ENCODE measurements at places on chromosomes 4 and X. TPM values are rescaled to one million over a fixed set of nuclear protein-coding genes. Genes with fewer than 3 reads are reported as not detected.

DNA sequence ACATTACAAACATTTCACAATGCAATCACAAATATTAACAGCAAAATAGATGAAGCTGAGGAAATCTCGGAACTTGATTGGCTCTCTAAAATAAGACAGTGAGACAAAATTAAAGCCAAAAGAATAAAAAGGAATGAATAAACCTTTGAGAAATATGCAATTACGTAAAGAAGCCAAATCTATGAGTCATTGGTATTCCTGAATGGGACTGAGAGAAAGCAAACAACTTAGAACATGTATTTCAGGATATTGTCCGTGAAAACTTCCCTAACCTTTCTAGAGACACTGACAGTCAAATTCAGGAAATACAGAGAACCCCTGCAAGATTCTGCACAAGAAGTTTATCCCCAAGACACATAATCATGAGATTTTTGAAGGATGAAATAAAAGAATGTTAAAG is 48.4 kb upstream of the SPANXN2 start:
- DNase-seq, result no peak

DNA sequence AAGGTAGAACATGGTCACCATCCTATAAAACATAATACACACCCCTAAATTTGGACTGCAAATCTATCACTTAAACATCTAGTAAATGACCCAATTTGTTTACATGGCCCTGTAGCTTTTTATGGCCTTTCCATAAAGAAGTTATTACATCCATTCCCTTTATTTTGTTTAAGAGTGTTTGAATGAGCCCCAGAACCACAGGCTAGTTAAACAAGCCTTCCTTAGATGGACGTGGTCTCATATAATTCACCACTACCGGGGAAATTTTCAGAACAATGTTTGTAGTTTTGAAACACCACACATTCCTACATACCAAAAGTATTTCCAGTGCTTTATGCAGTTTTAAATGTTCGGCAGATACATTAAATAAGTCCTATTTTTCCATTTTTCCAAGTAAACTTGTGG is 12.3 kb downstream of the PDGFC start:
- DNase-seq, result no peak

DNA sequence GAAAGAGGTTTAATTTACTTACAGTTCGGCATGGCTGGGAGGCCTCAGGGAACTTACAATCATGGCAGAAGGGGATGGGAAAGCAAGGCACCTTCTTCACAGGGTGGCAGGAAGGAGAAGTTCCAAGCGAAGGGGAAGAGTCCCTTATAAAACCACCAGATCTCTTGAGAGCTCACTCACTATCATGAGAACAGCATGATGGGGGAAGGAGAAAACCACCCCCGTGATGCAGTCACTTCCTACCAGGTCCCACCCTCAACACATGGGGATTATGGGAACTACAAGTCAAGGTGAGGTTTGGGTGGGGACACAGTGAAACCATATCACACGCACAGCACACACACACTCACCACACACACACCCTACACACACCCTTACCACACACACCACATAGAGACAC is 104.3 kb downstream of the DCTD start:
- no peak for DNase-seq

Gene SOWAHD
- total RNA-seq, result not detected

DNA sequence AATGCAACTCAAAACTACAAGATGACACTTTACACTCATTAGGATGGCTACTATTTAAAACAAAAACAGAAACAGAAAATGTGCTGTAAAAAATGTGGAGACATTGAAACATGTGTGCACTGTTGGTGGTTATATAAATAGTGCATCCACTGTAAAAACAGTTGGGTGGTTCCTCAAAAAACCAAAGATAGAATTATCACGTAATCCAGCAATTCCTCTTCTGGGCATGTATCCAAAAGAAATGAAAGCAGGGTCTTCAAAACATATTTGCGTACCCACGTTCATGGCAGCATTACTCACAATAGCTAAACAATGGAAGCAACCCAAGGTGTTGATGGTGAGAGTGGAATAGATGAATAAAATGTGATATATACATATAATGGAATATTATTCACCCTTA is 967.2 kb downstream of the TRAM1L1 start:
- no peak for DNase-seq

DNA sequence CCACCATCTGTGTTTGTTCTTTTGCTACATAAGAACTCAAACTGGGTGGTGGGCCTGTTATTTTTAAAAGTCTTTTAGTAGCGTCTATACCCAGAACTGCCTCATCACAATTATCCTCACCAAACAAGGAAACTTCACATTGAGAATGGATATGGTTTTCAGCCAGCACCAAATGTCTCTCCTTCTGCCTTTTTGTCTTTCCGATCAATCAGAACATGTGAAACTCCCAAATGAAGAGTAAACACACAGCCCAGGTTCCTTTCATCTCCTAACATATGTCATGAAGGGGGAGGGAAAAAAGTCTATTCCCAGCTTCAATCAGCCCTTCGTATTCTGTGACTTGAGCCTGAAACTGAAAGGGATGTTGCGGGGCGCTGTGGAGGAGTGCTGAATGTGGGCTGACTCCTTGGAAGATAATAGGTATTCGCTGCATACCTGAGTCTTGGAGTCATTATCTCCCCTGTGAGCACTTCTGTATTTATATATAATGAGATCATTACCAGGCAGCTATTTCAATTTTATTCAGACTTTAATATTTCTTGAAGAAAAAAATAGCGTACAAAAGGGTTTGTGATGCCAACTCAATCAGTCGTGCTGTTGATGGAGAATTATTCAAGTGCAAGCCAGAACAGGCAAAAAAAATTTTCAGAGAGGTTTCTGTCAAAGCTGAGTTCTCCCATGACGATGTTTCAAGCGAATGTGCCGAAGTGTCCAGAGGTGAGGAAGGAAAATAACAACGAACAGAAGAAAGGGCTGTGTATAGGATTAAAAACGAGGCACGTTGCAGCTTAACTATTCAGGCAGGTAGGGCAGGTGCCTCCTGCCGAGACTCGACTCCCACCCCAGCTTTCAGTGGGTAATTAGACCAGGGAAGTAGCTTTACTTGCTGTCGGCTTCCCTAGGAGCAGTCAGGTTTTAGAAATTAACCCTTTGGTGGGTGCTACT is 163.9 kb upstream of the NOCT start:
- peak; percentile 37 for DNase-seq

Gene CAPN6
- 2.3 TPM for total RNA-seq

Gene FRYL
- total RNA-seq, result 697 TPM

- no peak for DNase-seq
Observed at GRCh38 chrX:24226176-24226575, 76.6 kb downstream of the ZFX start.

Gene EXOC1L
- total RNA-seq, result not detected

DNA sequence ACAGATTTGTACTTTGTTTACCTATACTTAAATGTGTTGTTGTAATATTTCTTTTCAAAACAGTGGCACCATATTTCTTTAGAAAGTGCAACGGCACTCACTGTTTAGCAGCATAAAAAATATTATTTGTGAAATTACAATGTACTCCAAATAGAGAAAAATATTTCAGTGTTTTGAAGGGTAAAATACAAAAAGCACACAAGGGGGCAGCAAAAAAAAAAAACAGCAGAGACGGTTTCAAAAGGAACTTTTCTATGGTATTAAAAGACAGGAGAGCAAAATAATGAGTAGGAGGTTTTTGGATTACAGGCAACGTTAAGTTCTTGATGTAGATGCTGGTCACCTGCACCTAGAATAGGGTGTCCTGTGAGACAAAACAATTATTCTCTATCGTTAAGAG is 2.0 kb downstream of the NUDT11 start:
- peak; percentile 2 for DNase-seq

GRCh38 chr4:9963328-9963727 is 58.0 kb downstream of the SLC2A9 start:
- DNase-seq, result no peak

- no peak for DNase-seq
Observed at GRCh38 chrX:76159453-76159852, 13.4 kb upstream of the PBDC1 start.

DNA sequence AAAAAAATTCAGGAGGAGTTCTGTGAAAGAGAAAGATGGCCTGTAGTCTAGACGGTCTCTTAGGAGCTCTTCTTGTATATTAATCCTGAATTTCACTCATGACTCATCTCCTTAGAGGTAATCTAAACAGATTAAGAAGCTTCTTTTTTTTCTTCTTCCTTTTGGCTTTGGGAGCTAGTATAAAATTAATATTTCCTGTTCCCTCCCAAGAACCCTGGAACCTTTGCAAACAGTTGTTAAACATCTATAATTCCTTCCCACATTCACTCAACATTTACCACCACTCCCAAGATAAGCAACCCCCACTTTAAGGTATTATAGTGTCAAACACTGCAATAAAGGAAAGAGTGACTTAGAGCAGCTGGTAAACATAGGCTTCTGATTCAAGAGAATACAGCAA is 146.4 kb upstream of the EDNRA start:
- DNase-seq, result peak; percentile 29

- DNase-seq, result peak; percentile 35
Observed at GRCh38 chr4:42398871-42399331, 1.6 kb downstream of the SHISA3 start.

Gene UTP3
- 21.5 TPM for total RNA-seq

DNA sequence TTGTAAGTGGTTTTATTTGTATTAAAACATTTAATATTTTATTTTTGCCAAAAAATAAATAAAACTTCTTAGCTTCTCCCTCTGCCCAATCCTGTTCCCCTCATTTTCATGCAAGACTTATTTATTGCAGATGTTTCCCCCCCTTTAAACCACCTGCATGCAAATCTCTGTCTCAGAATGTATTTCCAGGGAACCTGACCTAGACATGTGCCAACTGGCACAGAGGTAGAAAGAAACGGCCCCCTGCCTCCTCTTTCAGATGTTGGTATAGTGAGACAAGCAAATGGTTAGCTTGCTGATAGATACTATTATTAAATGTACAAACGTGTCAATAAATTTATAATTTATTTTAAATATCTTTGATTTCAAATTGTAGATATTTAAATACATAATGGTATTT is 47.1 kb downstream of the KLF3 start:
- DNase-seq, result no peak

GRCh38 chrX:125005863-125006262 is 313.8 kb upstream of the TEX13C start:
- no peak for DNase-seq

GRCh38 chrX:153612413-153612812 is 13.5 kb upstream of the CCNQ start:
- DNase-seq, result no peak

GRCh38 chr4:8613421-8614364 is 21.1 kb downstream of the CPZ start:
- DNase-seq, result no peak

- no peak for DNase-seq
Observed at GRCh38 chrX:31237189-31237588, 165.3 kb upstream of the FTHL17 start.

GRCh38 chr4:120018786-120019185 is 47.9 kb downstream of the MAD2L1 start:
- DNase-seq, result no peak

DNA sequence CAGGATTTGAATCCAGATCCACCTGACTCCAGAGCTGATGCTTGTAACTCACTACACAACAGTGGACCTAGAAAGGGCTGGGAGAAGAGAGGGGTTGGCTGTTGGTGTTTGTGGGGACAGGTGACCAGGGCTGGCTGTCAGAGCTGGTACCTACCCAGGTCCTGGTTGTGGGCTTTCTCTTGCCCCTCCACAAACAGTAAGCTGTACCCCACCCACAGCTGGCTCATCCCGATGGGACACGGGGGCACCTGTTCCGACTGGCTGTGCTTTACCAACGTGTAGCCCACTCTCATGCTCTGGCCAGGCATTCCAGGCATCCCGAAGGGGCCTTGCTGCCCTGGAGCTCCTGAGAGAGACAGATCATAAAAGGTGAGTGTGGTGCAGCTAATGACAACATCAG is 68.7 kb downstream of the ATG4A start:
- no peak for DNase-seq

Gene SYTL5
- 7.4 TPM for total RNA-seq

Gene PHOX2B
- total RNA-seq, result not detected

DNA sequence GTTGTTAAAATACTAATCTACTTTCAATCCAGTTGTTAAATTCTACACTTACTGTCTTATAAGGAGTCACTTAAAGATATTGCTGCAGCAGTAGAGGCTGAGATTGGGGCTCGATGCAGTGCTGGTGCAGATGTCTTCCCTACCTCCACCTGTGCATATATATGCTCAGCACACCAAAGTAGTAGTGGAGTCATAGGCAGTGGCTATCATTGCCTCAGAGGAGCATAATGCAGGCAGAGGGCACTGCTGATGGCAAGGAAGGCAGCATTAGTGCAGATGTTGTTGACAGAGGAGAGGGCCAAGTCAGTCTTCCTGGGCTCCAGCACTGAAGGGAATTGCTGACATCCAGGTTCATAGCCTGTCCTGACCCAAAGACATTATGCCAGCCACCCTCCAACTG is 35.1 kb downstream of the INPP4B start:
- DNase-seq, result no peak

- DNase-seq, result no peak
Observed at GRCh38 chrX:38881727-38882126, 80.5 kb downstream of the MID1IP1 start.

Gene MAP7D2
- total RNA-seq, result 18.0 TPM

GRCh38 chr4:3232001-3232400 is 17.0 kb upstream of the MSANTD1 start:
- no peak for DNase-seq

DNA sequence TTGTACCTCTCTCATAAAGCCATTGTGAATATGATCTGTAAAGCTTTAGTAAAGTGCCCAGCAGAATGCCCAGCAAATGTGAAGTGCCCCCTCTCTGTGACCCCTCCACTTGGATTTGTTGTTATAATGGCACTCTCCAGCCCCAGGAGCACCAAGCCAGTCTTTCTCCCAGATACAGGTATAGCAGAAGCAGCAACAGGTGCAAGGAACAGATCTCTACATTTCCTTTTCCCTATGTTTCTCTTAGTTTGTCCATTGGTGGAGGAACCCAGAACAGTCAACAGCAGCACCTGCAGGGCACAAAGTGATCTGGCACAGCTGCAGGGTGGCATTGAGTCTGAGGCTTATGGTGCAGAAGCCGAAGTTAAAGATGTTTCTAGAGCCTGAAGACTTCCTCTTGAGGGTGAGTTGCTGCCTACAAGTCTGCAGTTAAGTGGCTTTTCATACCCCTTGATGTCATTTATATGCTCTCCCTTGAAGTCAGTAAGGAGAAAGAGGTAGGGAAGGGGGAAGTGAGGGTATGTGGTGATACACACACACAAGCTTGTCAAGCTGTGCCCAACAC is 16.1 kb upstream of the CXCL3 start:
- no peak for DNase-seq

Gene RPS6KA6
- total RNA-seq, result 22.3 TPM

Gene GPR50
- total RNA-seq, result not detected

DNA sequence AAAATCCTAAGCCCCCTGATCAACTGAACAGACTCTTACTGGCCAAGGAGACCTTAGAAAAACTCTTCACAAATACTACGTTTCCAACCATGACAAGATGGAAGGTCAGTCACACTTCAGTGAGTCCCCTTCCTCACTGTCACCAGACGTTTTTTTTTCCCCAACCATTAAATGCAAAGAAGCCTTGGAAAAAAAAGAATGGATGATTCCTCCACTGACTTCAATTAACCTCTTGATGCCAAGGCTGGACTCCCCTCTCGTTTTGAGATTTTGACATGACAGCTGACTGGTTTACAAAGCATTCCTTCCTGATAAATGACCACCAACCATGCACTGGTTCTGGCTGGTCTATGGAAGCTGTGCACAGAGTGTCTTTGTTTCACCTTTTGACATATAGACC is 73.2 kb downstream of the SLC34A2 start:
- no peak for DNase-seq

GRCh38 chr4:70508801-70509200 is 9.6 kb upstream of the AMTN start:
- no peak for DNase-seq

All from stomach (tissue), 19 donors.